Upper lobe of right lung (tissue), 1 donor: ENCODE measurements at places on chromosomes 3 and 15.

GRCh38 chr3:116165135-116165534 is 280.2 kb downstream of the LSAMP start:
- no peak for DNase-seq

GRCh38 chr15:99662903-99663302 is 70.3 kb downstream of the LYSMD4 start:
- DNase-seq: no peak

DNA sequence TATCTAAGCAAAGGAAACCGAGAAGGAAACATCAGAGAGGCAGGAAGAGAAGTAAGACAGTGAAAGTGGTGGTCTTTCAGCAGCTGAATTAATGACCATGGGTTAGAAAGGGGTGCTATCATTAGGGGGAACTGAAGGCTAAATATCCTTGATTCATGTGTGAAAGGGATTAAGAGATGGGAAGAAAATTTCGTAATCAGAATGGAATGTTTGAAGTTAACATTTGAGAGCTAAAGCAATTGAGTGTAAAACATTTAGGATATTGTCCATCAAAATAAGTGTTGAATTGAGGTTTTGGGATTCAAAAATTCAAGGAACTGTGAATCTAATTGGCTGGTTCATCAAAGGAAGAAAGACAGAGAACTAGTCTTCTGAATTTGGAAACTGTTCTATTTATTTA is 4.1 kb upstream of the ECT2 start:
- DNase-seq: no peak

- DNase-seq: no peak
Measured at GRCh38 chr3:186264608-186265400, 97.2 kb downstream of the DGKG start.

DNA sequence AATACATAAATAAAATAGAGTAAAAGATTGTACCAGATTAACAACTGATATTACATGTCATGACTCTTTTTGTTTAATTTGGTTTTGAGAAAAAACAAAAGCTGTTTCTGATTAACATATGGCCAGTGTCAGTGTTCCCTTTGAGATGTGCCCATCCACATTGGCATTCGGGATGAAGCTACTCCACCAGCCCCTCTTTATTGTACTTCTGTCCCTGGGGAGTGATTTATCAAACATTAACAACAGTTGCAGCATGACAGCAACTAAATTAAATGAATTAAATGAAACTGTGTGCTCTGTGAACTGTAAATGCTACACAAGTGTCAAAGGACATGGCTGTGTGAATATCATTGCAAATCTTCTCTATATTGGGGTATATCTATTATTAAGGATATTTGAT is 25.9 kb upstream of the MTMR10 start:
- DNase-seq: no peak
